Effector CD8-positive, alpha-beta T cell (primary cell): ENCODE measurements at places on chromosomes 1 and 21.

DNA sequence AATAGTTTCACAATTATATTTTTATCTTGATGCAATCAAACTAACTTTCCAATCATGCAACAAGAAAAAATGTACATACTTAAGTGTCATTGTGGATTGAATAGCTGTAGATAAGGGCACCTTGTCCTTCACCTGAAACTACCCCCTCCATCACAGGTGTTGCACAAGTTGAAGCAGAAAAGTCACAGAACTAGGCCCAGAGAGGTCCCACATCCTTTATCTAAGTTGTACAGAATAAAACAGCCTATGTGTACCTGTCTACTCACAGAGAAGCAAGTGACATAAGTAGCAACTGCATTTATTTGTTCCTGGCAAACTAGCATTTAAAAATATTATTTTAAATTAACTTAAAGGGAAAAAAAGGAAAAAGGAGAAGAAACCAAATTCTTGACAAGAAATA, 256.8 kb downstream of the FAF1 start:
- DNase-seq = no peak

DNA sequence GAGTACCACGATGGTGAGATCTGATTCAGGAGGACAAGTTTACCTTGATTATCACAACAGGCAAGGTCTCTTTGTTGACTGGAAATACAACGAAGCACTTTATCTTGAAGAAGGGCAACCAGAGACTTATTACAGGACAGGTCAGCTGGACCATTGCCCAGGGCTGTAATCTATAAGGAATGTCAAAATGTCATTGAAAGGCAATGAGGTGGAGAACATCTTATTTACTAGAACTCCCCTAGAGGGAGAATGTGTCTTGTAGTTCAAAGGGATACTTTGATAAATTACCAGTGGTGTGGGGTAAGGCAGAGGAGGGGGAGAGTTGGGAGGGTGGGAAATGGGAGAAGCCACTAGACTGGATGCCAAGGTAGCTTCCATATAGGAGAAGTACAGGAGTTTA, 212.3 kb downstream of the NCAM2 start:
- DNase-seq = no peak

- DNase-seq = peak; percentile 97
These were observed at the start of gene PPP1R15B for GRCh38 chr1:204411451-204412204. Gene PPP1R15B, minus strand, starts transcription at chr1:204411817. Its CDS starts 406 bp downstream, at chr1:204411411.

GRCh38 chr1:85911742-85912141, 203.5 kb upstream of the ZNHIT6 start:
- DNase-seq = no peak

DNA sequence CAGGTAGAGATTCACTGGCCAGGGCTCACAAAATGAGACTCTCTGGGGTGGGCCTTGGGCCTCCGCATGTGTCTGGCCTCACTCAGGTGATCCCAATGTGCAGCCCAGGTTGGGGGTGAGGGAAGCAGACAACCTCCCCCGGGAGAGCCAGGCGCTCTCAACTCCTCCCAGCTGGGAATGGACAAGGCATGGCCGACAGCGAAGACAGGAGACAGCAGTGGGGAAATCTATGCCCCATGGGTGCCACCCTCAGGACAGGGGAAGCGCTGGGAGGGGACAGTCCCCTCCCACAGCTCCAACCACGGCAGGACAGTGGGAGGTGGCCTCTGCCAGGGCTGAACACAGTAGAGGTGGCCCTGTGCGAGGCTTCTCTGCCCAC, 47.7 kb downstream of the PRDM15 start:
- no peak for DNase-seq

GRCh38 chr1:204323887-204324286, 35.8 kb downstream of the PLEKHA6 start:
- no peak for DNase-seq

DNA sequence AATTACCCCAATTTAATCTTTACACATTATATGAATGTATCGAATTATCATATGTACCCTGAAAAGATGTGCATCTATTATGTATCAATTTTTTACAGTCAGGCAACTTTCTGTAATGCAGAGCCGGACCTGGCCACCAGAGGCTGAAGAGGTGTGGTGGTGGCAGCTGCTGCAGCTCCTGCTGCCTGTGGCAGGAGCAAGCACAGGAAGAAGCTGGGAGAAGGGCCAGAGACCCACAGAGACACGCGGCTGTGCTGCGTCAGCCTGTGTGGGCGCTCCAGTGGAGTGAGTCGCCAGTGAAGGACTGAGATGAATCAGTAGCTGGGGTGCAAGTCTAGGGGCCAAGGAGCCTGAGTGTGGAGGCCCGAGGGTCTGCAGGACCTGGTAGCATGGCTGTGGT, 74.3 kb upstream of the COG2 start:
- no peak for DNase-seq

DNA sequence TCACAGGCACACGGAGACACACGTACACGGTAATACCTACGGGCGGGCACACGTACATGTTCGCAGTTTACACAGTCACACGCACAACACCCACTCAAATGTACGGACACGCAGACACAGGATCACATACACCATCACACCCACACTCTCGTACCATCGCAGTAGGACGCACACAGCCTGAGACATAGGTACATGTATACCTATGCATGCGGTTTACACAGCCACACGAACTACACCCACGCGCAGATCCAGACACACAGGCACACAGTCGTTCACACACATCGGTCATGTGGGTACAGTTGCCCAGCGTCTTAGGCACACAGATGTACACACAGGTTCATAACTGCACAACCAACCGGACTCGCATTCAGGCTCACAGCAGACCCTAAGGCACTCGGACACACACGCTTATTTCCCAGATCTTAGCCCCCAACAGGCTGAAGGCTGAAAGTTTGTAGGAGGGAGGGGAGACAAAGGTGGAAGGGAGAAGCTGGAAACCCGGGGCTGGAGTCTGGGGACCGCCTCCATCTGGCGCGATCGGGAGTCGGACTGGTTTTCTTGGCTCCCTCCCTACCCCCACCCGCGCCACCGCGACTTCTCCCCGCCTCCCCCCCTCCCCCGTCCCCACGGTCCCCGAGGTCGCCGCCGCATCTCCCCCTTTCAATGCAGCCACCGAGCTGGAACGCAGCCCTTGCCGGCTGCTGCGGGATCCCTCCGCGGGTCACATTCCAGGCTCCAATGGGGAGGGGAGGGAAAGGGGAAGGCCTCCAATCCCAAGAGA, 51.9 kb upstream of the SYNC start:
- DNase-seq = peak; percentile 31

DNA sequence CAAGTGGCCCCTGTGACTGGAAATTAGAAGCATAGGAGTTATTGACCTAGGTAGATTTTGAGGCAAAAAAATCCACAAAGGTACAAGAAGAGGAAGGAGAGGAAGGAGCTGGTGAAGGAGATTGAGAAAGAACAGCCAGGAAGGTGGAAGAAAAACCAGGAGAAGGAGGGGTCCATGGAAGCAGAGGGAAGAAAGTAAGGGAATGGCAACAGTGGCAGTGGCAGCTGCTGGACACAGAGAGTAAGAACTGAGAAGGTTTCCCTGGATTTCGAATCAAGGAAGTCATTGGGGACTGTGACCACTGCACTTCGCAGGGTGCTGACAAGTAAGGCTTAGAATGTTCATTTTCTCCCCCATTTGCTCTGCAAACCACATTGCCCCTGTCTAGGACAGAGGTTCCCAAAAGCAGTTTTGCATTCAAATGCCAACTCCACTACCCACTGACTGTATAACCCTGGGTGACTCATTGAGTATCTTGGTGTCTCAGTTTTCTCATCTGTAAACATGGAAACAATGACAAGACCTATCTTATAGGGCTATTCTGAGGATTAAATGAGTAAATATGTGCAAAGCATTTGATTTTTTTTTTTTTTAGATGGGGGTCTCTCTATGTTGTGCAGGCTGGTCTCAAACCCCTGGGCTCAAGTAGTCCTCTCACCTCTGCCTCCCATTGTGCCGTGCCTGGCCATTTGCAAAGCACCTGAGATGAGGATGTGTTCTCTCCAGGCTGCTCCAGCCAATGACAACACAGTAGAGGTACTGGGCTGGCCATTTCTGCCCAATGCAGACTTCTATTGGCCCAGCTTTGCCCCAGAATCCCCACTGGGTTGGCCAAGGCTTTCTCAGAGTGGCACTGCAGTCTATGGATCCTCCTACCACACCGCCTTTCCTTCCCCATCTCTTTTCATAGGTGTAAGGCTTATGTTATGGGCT, 9.3 kb upstream of the CAPN2 start:
- no peak for DNase-seq

DNA sequence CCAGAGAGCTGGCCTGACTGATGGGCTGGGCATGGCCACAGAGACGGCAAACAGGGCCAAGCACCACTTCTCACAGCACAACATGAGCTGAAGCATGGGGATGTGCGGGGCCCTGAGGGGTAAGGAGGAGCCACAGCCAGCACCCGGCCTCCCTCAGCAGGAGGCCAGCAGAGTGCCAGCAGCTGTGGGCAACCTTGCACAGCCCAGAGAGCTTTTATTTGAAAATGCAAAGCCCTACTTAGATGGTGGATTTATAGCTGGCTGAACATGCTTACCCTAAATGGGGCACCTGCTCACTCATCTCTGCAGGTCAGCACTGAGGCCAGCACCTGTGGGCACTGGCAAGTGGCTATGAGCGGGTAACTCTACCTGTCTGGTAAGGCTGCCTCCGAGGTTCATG, 44.1 kb downstream of the SLC66A1 start:
- DNase-seq = no peak

DNA sequence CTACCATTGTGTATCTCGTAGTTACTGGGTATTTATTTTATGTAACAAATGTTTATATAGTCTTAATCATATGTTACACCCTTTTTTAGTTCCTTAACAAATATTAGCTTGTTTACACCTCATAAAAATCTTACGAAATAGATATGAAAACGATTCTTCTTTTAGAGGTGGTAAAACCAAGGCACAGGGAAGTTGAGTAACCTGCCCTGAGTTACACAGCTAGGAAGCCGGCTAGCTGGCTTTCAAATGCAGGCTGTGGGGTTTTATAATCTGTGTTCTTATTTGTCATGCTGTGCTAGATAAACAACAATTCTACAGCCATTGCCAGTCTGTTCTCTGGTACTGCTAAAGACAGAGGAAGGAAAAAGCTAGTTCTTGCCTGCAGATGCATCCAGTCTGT, 109.6 kb downstream of the NOS1AP start:
- no peak for DNase-seq

GRCh38 chr1:15668089-15668754, 15.9 kb upstream of the PLEKHM2 start:
- no peak for DNase-seq

DNA sequence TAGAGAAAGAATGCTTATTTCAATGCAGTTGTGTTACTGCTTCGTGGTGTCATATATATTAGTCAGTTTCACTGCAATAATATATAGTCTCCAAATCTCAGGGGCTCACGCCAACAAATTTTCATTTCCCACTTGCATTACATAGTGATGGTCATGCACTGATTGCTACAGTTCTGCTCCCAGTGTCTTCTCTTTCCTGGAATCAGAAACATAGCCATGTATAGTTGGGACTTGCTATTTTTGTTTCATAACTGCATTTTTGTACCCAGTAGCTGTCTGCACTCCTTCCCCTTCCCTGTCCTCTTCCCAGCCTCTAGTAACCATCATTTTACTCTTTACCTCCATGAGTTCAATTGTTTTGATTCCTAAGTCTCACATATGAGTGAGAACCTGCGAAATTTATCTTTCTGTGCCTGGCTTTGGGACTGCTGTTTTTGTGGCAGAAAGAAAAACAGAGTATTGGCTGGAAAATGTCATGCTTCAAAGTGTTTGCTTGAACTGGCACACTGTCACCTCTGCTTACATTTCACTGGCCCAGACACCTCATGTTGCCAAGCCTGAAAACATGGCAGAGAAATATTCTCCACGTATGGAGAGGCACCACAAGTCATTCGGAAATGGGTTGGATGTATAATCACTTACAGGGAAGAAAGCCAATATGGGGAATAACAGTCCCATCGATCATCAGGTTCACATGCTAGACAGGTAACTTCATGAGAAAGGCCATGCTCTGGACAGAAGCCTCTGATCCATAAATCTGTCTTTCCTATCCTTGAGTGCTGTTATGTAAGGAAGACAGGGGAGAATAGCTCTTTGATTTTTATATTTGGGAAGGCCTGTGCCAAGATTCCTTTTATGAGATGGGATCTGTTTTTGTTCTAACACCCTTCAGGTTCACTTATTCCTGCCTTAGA, 60.4 kb upstream of the BACH1 start:
- DNase-seq = no peak

- DNase-seq = no peak
These were observed 46.8 kb downstream of the PRAMEF20 start for GRCh38 chr1:13456904-13457532.

- DNase-seq = no peak
These were observed 60.5 kb downstream of the CD58 start for GRCh38 chr1:116510361-116510760.

DNA sequence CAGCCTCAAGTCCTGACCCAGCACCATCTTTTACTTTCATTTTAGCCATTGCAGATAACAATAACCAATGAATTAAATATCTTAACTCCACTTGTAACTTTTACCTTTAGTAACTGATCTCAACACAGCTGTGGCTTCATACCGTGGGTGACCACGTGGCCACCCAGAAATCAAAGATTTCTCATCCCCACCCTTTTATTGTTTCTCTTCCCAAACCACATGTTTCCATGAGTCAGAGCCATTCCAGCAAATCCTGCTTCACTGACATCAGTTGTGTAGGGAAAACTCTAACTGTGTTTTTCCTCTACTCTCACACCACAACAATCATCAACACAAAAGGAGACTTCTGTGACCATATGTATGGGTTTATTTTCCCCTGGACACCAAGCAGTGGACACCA, 25.1 kb upstream of the BRDT start:
- no peak for DNase-seq

DNA sequence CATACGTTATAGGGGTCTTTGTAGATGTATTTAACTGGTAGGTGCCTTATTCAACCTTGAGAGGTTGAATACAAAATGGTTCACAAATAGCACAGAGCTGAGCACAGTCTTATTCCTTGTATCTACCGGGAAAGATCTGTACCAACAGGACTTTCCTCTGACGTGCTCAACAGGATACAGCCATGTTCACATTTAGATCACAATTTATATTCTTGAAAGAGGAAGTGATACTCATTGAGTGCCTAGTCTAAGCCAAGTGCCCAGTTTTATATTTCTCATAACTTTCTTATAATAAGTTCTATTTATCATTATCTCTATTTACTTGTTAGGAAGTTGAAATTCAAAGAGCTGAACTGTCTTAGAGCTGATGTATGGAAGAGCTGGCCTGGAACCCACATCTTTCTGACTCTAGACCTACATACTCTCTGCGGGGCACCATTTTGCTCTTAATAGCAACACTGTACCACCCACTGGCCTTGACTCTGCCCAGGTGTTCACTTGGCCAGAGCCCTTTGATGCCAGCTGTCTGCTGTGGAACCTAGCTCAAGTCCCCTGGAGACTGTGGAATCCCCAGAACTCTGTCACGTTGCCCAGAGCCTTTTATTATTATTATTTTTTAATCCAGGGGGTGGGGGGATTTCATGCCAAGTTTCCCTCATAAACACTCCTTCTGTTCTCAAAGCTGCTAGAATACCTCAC, 156.2 kb downstream of the TPR start:
- no peak for DNase-seq

DNA sequence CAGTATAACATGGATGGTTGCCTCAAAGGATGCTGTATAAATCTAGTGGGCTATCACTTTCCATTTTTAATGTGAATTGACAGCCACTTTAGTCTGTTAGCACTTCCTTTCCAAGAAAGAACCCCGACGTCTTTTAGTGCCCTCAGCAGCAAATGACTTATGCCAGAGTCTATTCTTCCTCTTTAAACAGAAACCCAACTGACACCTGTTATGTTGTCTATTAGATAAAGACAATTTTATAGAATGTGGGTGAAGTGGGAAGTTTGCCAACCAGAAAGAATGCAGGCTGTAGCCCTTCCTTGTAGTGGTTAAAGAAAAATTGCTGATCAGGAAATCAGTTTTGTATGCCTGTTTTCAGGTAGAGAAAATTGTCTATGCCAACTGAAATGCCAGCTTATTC, 344.9 kb downstream of the ZNF326 start:
- DNase-seq = no peak
